Ascending aorta (tissue), 2 donors: ENCODE measurements at places on chromosomes 12 and 14. TPM values are rescaled to one million over a fixed set of nuclear protein-coding genes. Genes with fewer than 3 reads are reported as not detected.

TSPAN19 gene
- total RNA-seq, result not detected

GRCh38 chr12:105102673-105103072 is 4.9 kb upstream of the WASHC4 start:
- no peak for DNase-seq

GRCh38 chr14:79551523-79551922 is 659.8 kb downstream of the DIO2 start:
- no peak for DNase-seq

DNA sequence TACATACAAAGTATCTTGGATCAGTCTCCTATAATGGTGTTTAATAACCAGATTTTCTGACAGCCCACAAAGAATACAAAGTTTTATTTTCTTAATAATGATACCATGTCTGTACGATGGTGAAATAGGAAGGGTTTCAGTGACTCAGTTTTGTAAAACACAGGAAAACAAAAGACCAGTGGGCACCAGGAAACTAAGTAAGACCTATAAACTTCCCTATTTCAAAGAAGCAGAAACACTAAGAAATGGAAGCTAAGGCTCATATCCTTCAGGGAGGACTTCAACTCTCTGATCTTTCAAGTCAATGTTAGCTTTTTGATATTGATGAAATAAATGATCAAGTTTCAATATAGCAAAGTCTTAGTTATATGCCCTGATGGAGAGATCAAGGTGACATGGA is 196.0 kb downstream of the DUSP6 start:
- no peak for DNase-seq
